ENCODE measurements at places on chromosomes 4 and X. TPM values are rescaled to one million over a fixed set of nuclear protein-coding genes. Genes with fewer than 3 reads are reported as not detected.

The CHRNA9 gene
- not detected for total RNA-seq

The PAGE2 gene
- not detected for total RNA-seq

The PHEX gene
- total RNA-seq: 1.3 TPM

The BBS12 gene
- 13.9 TPM for total RNA-seq

The USP51 gene
- total RNA-seq: 9.1 TPM

The RPS3A gene
- total RNA-seq: 2,971 TPM

The RRAGB gene
- total RNA-seq: 34.3 TPM

The ADH1A gene
- total RNA-seq: not detected

The F8A1 gene
- total RNA-seq: 3.1 TPM

The SPANXA1 gene
- total RNA-seq: not detected

The SPANXN4 gene
- not detected for total RNA-seq

The PRDM8 gene
- 50.3 TPM for total RNA-seq

The IL21 gene
- not detected for total RNA-seq

The TMPRSS11D gene
- total RNA-seq: 0.71 TPM

The SCD5 gene
- 124 TPM for total RNA-seq

The TAF7L gene
- total RNA-seq: not detected

The CXCL3 gene
- 1.5 TPM for total RNA-seq

The PITX2 gene
- 63.2 TPM for total RNA-seq

The SMIM10 gene
- total RNA-seq: 3.6 TPM

The PAGE1 gene
- total RNA-seq: not detected

The MTMR8 gene
- 9.2 TPM for total RNA-seq

The VCX3A gene
- not detected for total RNA-seq

The CXCL6 gene
- not detected for total RNA-seq

The GPRASP2 gene
- 78.6 TPM for total RNA-seq

The PFKFB1 gene
- total RNA-seq: not detected

The CXorf49B gene
- total RNA-seq: not detected

The OPRPN gene
- total RNA-seq: 9.1 TPM

The AADAT gene
- total RNA-seq: 14.8 TPM

The CSTF2 gene
- total RNA-seq: 22.9 TPM

The MID1 gene
- total RNA-seq: 70.7 TPM

The CDK16 gene
- 87.1 TPM for total RNA-seq

The BGN gene
- total RNA-seq: 106 TPM

The FANCB gene
- 7.9 TPM for total RNA-seq

The INPP4B gene
- total RNA-seq: 23.2 TPM

The SEC24D gene
- total RNA-seq: 67.1 TPM

The CYP2U1 gene
- total RNA-seq: 13.5 TPM

The UBE2K gene
- total RNA-seq: 48.4 TPM

The UTP14A gene
- total RNA-seq: 14.1 TPM

The SULT1B1 gene
- total RNA-seq: 2.5 TPM

The PIR gene
- total RNA-seq: 4.3 TPM

The UGT2B15 gene
- total RNA-seq: not detected

The DOK7 gene
- total RNA-seq: 3.5 TPM

The HMX1 gene
- total RNA-seq: 63.0 TPM

The TSPAN7 gene
- 58.6 TPM for total RNA-seq
